Activated naive CD8-positive, alpha-beta T cell treated with anti-CD3 and anti-CD28 coated beads, Interleukin-2, amount 10 ng/mL, durations not matched to agents 7 days and 5 days (primary cell): ENCODE measurements at places on chromosomes 2 and 18. TPM values are rescaled to one million over a fixed set of nuclear protein-coding genes. Genes with fewer than 3 reads are reported as not detected.

GRCh38 chr2:158034198-158034866, 67.3 kb upstream of the UPP2 start:
- no peaks in the 10 kb centered on the region for H3K4me1 ChIP-seq
- H3K27me3 ChIP-seq = peaks cover 19% of the 10 kb centered on the region
- H3K27ac ChIP-seq = no peak overlapping the region
- DNase-seq = no peak
- no peak overlapping the region for H3K4me3 ChIP-seq
- no peaks in the 10 kb centered on the region for H3K36me3 ChIP-seq

The GPR39 gene
- total RNA-seq = not detected

DNA sequence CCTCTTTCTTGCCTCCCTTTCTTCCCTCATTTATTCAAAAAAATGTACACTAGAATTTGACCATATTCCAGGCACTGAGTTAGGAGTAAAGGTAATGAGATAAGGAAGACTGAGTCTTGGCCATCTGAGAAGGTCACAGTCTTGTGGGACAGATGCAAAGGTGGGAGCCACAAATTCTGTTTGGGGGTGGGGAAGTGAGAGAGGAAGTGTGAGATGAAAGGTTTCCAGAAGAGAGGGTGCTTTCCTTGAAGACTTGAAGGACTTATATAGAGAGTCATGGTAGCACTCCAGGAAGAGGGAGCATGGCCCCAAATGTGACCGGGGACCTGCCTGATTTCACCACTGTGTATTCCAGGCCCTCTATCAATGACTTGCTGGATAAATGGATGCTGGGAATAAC, 320.6 kb downstream of the LPIN1 start:
- H3K4me3 ChIP-seq = no peak overlapping the region
- no peak overlapping the region for H3K27ac ChIP-seq
- peaks cover 5% of the 10 kb centered on the region for H3K27me3 ChIP-seq
- H3K4me1 ChIP-seq = peaks cover 4% of the 10 kb centered on the region
- DNase-seq = no peak

DNA sequence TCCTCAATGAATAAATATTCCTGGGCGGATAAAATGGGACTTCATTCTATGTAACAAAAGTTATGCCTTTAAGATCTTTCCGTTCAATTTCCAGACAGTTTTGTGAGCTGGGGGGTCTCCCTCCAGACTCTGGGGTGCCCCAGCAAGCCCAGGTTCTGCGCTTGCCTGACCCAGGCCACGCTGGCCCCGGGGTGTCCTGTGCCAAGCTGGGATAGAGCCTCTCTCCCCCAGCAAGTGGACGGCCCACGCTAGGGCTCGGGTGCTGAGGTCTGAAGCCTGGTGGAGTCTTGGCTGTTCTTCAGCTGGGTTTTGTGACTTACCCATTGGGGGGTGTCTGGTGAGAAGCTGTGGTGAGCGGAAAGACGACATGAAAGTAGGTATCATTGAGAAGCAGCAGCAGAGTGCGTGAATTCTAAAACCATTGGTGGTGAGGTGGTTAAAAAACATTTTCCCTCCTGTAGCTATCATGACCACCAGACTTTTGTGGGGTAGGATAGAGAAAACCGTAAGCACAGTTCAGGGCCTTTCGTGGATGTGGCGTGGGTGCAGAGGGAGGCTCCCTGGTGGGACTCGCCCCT, 346.8 kb downstream of the ANAPC1 start:
- H3K27ac ChIP-seq = peak overlapping the region; percentile 60
- H3K4me3 ChIP-seq = no peak overlapping the region
- peaks cover 24% of the 10 kb centered on the region for H3K4me1 ChIP-seq
- H3K36me3 ChIP-seq = peaks cover 3% of the 10 kb centered on the region
- no peak for DNase-seq

DNA sequence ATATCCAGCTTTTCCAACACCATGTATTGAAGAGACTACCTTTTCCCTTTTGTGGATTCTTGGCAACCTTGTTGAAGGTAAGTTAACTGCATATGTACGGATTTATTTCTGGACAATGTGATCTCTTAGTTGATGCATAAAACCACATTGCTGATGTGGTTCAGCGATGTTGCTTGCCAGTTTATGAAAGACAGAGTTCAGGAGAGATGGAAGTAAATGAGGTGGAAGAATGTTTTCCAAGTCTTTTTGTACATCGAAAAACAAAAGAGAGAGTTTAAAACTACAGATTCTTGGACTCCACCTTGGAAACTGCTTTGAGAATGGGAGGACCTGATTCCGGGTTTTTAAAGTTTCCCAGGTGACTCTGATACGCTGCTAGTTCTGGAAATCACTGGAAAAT, 43.8 kb downstream of the MOB4 start:
- no peak for DNase-seq
- H3K36me3 ChIP-seq = peaks cover 48% of the 10 kb centered on the region
- no peak overlapping the region for H3K27ac ChIP-seq

- DNase-seq = no peak
- no peak overlapping the region for H3K4me3 ChIP-seq
- H3K4me1 ChIP-seq = peaks cover 30% of the 10 kb centered on the region
- H3K27ac ChIP-seq = peak overlapping the region; percentile 85
- H3K27me3 ChIP-seq = no peaks in the 10 kb centered on the region
- H3K36me3 ChIP-seq = peaks cover 2% of the 10 kb centered on the region
Observed at GRCh38 chr2:46180189-46180588, 117.0 kb upstream of the EPAS1 start.

GRCh38 chr18:2036086-2036485, 535.2 kb downstream of the METTL4 start:
- H3K4me1 ChIP-seq = no peaks in the 10 kb centered on the region
- DNase-seq = no peak
- no peak overlapping the region for H3K4me3 ChIP-seq
- H3K27me3 ChIP-seq = peaks cover 2% of the 10 kb centered on the region

The TRMT61B gene
- 15.1 TPM for total RNA-seq

The CREB1 gene
- total RNA-seq = 101 TPM

The KCNIP3 gene
- not detected for total RNA-seq

- no peaks in the 10 kb centered on the region for H3K36me3 ChIP-seq
- H3K4me1 ChIP-seq = no peaks in the 10 kb centered on the region
- H3K27ac ChIP-seq = no peak overlapping the region
- no peak for DNase-seq
- H3K4me3 ChIP-seq = no peak overlapping the region
Observed at GRCh38 chr2:76019128-76019527, 308.4 kb upstream of the GCFC2 start.

DNA sequence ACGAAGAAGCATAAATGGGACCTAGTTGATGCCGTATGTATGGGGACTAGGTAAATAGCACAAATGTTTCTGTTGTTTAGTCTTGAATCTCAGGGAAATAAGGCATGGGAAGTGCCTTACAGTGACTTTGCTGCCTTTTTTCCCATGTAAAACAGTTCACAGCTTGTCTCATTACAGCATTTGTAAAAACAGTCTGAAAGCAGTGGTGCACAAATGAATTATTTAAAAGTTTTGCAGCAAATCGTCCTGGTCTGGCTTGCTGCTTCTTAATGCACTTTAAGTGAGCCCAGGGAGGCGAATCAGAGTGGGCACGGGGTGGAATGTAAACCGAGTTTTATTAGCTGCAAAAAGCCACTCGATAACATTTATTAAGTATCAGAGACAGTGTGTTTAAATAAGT, 302.0 kb upstream of the ETAA1 start:
- H3K27ac ChIP-seq = no peak overlapping the region
- H3K4me3 ChIP-seq = no peak overlapping the region
- DNase-seq = no peak
- H3K36me3 ChIP-seq = no peaks in the 10 kb centered on the region

DNA sequence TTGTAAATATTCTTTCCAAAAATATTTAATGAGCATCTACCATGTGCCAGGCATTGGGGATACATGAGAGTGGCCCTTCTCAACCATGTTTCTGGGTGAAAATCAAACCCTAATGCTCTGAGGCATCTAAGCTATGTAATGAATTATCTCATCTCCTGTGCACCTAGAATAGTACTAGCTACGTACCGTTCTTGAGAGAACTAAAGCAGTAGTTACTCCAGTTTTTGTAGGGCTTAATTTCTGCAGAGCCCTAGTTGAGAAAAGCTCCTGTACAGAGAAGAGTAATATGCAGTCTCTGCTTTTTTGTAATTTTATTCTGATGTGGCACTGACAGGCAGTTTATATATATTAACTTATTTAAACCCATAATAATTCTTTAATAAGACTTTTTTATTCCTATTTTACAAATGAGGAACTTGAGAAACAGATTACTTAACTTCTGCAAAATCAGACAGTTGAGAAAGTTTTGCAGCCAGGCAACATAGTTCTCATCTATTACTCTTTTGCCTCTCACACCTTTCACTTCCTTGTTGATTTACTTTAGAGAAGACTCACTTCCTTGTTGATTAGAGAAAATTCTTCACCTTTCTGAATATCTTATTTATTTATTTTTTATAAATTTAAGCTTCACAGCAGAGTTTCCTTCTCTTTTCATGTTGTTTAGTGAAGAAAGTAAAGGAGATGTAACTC, 3.1 kb downstream of the SPOPL start:
- no peak overlapping the region for H3K27ac ChIP-seq
- peaks cover 17% of the 10 kb centered on the region for H3K36me3 ChIP-seq
- no peaks in the 10 kb centered on the region for H3K27me3 ChIP-seq
- H3K4me1 ChIP-seq = peaks cover 29% of the 10 kb centered on the region
- peak overlapping the region; percentile 79 for H3K4me3 ChIP-seq
- no peak for DNase-seq

DNA sequence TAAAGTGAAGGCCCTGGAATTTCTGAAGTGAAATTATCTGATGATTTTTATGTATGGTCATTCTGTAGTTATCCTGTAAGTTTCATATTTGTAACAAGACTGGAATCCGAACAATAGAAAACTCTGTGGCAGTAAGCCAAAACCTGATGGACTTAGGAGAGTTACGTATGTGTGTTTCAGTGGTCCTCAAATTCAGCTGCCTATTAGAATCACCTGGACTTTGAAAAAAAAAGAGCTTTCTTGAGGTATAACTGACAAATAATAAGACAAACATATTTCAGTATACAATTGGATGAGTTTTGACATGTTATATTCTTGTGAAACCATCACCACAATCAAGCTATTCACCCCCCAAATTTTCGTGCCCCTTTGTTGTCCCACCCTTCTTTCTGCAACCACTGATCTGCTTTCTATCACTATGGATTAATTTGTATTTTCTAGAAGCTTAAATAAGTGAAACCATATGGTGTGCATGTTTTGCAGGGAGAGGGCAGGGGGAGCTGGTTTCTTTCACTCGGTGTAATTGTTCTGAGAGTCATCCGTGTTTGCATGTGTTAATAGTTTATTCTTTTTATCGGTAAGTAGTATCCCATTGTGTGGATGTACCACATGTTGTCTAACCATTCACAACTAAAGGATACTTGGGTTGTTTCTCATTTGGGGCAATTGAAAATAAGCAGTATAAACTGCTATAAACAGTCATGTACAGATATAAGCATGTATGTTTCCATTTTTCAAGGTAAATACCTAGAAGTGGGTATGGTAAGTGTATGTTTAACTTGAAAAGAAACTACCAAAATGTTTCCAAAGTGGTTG, 50.2 kb upstream of the EML4 start:
- no peak for DNase-seq
- peaks cover 35% of the 10 kb centered on the region for H3K4me1 ChIP-seq
- peaks cover 15% of the 10 kb centered on the region for H3K36me3 ChIP-seq
- H3K4me3 ChIP-seq = no peak overlapping the region
- H3K27ac ChIP-seq = no peak overlapping the region

The PROKR1 gene
- total RNA-seq = not detected

DNA sequence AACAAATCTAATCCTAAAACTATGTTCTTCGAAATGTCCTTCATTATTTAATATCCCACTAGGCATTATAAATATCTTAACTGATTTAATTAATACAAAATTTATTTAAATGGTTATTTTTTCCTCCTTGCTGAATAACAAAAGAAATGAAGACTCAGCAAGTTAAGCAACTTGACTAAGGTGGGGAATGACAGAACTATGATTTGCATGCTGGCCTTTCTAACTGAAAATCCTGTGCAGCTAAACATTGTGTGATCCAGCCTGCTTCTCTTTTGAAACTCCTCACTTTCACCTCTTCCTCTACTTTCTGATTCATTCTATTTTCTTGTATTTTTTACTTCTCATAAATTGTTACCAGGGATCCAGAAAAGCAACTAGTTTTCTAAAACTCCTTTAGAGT, 132.0 kb downstream of the CALCRL start:
- H3K4me3 ChIP-seq = no peak overlapping the region
- no peaks in the 10 kb centered on the region for H3K4me1 ChIP-seq
- H3K27me3 ChIP-seq = no peaks in the 10 kb centered on the region
- H3K36me3 ChIP-seq = no peaks in the 10 kb centered on the region

DNA sequence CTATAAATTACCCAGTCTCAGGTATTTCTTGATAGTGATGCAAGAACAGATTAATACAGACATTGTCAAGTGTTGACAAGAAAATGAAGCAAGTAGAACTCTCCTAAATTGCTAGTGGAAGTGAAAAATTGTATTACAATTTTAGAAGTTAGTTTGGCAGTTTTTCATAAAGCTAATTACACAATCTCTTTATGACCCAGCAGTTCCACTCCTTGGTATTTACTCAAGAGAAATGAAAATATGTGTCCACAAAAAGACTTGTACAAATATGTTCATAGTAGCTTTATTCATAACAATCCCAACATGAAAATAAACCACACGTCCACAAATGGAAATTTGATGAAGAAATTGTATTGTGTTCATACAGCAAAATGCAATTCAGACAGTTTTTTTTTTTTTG, 49.4 kb downstream of the PDE1A start:
- no peak overlapping the region for H3K4me3 ChIP-seq
- H3K27ac ChIP-seq = no peak overlapping the region

The MC4R gene
- total RNA-seq = not detected

DNA sequence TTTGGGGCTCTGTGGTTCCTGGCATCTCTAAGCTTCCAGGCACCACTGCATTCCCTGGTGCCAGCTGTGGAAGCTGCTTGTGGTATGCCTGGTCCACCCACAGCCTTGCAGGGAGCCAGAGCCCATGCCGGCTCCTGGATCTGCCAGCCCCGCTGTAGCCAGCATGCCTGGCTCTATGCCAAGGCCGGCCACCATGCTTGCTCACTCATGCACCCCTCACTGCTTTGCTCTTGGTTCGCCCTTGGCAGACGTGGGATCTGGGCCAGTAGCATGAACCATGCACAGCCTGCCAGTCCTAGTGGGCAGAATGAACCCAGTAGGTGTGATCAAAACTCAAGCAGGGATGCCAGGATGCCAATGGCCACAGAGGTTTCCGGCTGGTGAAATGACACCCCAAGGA, 634.2 kb upstream of the TMEFF2 start:
- no peak overlapping the region for H3K27ac ChIP-seq
- H3K4me3 ChIP-seq = no peak overlapping the region
- no peaks in the 10 kb centered on the region for H3K4me1 ChIP-seq

The C2orf66 gene
- total RNA-seq = 0.17 TPM

The LYPD6 gene
- total RNA-seq = not detected

The SPATS2L gene
- total RNA-seq = 47.1 TPM

GRCh38 chr2:156538083-156538504, 101.9 kb downstream of the GPD2 start:
- no peaks in the 10 kb centered on the region for H3K27me3 ChIP-seq
- DNase-seq = no peak
- H3K4me3 ChIP-seq = no peak overlapping the region
- peaks cover 20% of the 10 kb centered on the region for H3K36me3 ChIP-seq

GRCh38 chr2:236636714-236637470, 67.3 kb downstream of the ACKR3 start:
- no peak overlapping the region for H3K27ac ChIP-seq
- no peak overlapping the region for H3K4me3 ChIP-seq
- no peak for DNase-seq
